Glomerular endothelial cell (primary cell): ENCODE measurements at places on chromosomes 11 and 22. TPM values are rescaled to one million over a fixed set of nuclear protein-coding genes. Genes with fewer than 3 reads are reported as not detected.
A peak's percentile ranks its signal among the peaks of the same experiment; 100 is the strongest.

Gene GLYATL2
- not detected in 2 replicates for total RNA-seq

Gene TPBGL
- total RNA-seq = 1.3 and 1.6 TPM in 2 replicates

DNA sequence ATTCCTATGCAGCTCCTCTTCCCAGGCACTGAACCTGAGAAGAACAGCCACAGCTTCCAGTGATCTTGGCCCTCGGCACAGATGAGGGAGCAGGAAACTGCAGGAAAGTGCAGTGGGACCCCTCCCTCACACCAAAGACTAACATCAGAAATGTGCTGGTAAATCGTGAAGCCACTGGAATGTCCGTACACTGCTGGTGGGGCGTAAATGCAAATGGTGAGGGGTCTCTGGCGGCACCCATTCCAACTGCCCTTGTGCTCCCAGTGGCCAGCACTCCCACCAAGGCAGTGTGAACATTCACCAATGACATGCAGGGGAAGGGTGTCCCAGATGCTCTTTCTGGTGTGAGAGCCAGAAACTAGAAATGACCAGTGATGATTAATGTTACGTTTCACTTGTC, 574.0 kb downstream of the BRD1 start:
- no peak for DNase-seq

DNA sequence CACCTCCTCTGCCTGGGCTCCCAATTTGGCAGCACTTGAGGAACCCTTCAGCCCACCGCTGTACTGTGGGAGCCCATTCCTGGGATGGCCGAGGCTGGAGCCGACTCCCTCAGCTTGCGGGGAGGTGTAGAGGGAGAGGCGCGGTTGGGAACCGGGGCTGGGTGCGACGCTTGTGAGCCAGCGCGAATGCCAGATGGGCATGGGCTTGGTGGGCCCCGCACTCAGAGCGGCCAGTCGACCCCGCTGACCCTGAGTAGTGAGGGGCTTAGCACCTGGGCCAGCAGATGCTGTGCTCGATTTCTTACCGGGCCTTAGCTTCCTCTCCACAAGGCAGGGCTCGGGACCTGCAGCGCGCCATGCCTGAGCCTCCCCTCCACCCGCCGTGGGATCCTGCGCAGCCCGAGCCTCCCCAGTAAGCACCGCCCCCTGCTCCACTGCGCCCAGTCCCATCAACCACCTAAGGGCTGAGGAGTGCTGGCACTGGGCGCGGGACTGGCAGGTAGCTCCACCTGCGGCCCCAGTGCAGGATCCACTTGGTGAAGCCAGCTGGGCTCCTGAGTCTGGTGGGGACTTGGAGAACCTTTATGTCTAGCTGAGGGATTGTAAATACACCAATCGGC, 58.3 kb upstream of the DEFB108B start:
- no peak for DNase-seq

- no peak for DNase-seq
Observed at GRCh38 chr11:47852053-47852452, 3.9 kb upstream of the NUP160 start.

DNA sequence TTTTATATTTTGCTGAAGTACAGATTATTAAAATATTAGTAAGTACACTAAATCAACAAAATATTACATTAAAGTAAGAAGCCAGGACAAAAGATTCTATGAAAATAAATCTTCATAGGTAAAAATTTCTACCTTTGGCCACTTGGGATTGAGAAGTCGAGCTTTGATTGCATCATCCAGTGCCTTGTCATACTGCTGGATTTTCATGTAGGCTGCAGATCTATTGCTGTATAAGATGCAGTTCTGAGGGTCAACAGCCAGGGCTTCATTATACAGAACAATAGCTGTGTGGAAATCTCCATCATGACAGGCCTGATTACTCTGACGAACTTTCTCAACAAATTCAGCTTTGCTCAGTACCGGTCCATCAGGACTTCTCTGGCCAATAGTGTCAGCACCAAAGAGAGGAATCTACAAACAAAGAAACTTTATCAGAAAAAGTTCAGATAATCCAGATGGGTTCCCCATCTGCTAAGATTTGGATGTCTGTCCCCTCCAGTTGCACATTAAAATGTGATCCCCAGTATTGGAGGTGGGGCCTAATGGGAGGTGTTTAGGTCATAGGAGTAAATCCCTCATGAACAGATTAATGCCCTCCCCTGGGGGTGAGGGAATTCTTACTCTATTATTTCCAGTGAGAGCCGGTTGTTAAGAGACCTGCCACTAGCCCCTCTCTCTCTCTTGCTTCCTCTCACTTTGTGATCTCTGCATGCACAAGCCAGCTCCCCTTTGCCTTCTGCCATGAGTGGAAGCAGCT, 50.0 kb downstream of the TTC28 start:
- DNase-seq = no peak

DNA sequence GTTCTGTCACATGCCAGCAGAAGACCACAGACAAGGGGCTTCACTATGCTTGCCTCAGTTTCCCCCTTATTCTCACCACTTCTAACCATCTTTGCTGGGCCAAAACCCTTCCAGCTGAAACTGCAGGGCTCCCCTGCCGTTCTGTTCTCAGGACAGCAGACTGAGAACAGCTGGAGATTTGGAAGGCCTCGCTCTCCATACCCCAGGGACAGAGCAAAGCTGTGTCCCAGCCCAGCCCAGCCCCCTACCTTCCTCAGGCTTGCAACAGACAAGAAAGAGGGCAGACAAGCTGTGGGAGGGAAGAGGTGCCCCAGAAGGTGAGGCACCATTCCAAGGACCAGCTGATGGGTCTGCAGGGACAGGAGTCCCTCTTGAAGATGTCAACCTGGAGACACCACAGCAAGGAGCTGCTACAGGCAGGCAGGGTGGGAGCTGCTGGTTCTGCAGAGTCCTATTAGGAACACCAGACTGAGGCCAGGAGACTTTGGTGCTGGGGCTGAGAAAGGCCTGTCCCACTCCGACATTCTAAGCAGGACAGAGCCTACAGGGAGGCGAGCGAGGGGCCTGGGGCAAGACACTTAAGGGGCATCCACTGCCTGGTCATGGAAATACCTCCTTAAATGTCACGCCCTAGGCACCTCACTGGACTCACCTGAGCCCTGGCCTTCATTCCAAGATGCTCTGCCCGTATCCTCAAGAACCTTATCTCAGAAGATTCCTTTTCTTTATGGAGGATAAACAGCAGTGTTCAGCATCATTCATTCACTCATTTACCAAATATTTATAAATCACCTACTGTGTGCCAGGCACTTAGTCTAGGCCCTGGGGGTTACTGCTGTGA, 6.9 kb downstream of the SCN2B start:
- no peak for DNase-seq

DNA sequence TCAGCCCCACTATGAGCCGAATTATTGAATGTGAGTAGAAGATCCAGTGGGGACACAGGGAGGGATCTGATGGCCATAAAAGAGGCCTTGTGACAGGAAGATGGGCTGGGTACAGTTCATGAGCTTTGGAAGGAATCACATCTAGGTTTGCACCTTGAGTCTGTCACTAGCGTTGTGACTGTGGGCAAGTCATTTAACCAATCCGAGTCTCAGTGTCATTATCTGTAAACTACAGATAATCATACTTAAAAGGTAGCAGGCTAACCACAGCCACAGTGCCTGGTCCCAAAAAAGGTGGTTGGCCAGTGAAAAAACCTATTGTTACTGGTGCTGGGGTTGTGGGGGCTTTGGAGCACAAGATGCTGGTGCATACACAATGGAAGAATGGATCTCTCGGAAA, 3.8 kb downstream of the HEPN1 start:
- no peak for DNase-seq

DNA sequence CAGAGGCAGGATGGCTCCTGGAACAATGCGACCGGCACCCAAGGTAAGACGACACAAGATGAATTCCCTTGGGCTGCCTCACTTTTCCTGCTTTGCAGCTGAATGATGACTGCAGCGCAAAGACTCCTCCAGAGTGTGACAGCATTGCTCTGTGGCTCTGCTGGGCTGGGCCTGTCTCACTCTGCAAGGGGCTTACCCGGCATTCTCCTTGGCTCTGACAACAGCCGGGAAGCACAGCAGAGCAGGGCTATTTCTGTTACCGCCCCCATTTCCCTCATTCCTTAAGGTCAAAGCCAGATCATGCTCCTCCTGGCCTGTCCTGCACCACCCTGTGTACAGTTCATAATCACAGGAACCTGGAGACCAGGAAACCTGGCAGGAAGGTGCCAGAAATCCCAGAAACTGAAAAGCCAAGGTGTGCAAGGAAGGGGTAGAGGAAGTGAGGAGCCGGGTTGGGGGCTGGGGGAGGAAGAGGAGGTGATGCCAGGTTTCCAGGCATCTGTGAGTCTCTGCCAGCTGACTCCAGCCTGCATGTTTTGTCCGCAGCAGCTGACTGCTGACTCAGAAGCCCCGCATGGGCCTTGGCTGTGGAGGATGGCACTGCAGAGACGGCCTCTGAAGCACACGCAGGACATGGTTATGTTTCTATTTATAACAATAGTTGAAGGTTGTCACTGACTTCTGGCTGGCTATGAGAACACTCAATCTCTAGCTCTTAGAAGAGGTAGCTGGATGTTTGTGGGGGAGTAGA, 113.6 kb downstream of the MICAL3 start:
- peak; percentile 72 for DNase-seq

DNA sequence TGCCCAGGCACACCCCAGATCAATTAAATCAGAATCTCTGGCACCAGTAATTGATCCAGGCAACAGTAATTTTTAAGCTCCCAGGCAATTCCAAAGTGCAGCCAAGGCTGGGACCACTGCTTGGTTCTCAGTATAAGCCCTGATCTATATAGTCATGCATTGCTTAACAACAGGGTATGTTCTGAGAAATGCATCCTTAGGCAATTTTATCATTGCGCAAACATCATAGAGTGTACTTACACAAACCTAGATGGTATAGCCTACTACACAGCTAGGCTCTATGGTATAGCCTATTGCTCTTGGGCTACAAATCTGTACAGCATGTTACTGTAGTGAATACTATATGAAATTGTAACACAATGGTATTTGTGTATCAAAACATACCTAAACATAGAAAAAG, 651 bp upstream of the C11orf42 start:
- no peak for DNase-seq

- no peak for DNase-seq
Observed at GRCh38 chr11:27777033-27777432, 76.8 kb upstream of the BDNF start.

DNA sequence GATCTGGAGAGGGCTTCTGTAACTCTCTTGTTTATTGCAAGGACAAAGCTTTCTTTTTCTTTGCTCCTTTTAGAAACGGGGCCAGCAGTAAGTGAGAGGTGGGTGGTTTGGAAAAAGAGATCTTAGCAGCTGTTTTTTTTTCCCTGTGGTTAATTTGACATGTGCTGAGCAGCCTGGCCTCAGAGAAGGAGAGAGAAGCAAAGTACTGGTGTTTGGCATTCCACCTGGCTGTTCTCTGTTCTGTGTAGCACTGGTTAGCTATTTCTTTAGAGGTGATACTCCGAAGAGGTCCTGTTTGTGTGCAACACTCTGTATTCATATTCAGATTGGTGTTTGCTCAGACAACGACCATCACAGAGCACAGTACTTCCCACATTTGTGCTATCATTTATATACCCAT, 80.8 kb upstream of the SORL1-AS1 start:
- DNase-seq = no peak

- no peak for DNase-seq
Observed at GRCh38 chr22:39233710-39234471, 10.9 kb downstream of the PDGFB start.

DNA sequence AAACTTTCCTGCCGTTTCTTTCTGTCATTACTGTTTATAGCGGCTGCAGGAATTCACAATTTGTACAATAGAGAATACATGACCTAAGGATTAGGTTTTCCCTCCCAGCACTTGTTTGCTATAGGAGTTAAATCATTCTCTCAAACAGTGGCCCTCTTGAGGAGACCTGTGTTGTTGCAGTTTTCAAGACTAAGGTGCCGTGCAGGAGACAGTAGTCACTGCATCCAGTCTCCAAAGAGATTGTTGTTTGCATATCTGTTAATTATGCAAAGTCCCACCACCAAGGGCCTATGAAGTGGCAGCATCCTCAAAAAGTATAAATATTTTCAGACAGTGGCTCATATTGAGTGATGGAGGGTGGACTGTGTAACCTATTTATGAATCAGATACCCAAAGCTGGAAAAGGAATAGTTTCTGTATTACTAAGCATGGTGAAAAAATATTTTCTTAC, 2.3 kb downstream of the PRSS23 start:
- no peak for DNase-seq

DNA sequence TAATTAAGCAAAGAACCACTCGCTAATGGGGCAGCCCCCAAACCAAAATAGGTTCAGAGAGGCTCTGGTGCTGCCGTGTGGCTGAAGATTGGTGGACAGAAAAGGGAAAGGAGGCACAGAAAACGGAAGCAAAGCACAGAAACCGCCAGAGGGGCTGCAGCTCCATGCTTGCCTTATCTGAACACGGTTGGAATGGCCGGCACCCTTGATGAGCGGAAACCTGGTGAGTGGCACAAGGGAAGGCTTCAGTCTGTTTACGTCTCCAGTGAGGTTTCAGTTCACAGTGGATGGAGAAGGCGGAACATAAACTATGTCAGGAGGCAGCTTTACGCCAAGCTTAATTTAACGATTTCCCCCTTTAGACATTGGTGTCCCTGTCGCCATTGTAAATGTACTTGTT, 5.2 kb upstream of the PRR33 start:
- no peak for DNase-seq

DNA sequence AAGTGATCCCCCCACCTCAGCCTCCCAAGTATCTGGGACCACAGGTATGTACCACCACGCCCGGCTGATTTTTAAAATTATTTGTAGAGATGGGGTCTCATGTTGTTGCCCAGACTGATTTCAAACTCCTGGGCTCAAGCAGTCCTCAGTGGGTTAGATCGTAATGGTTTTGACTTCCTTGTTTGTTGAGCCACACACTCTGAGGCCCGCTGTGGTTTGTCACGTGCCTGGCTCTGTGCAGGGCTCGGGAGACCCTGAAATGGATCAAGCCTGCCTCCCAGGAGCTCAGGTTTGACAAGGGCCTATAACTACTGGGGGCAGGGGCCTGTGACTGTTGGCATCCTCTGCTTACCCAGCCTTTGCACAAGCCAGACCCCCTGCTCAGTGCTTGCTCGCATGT, 68.1 kb downstream of the MPPED1 start:
- DNase-seq = no peak

- no peak for DNase-seq
Observed at GRCh38 chr22:19610518-19611253, 86.5 kb upstream of the CLDN5 start.

DNA sequence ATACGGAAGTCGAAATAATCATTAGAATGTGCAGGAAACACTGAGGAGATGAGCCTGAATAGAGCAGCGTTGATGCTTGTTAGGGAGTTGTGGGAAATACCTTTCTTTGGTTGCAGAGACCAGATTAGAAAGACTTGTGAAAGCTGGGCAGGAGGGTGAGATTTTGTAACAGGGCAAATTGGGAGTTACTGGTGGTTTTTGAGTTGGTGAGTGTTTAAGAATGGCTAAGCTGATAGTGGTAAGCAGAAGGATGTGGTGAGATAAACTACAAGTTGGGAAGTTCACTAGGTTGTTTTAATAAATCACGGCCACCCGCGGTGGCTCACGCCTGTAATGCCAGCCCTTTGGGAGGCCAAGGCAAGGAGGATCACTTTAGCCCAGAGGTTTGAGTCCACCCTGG, 34.4 kb downstream of the MCAM start:
- no peak for DNase-seq
